ENCODE measurements at places on chromosomes 5 and 9. TPM values are rescaled to one million over a fixed set of nuclear protein-coding genes. Genes with fewer than 3 reads are reported as not detected.

The FSD1L gene
- 1.7 TPM for total RNA-seq

The RASEF gene
- total RNA-seq = 9.1 TPM

The LCNL1 gene
- total RNA-seq = 0.19 TPM

The C9orf43 gene
- 0.79 TPM for total RNA-seq

The C8G gene
- total RNA-seq = not detected

The TMC1 gene
- 1.1 TPM for total RNA-seq

The CYSRT1 gene
- 301 TPM for total RNA-seq

The TSSK1B gene
- 0.12 TPM for total RNA-seq

DNA sequence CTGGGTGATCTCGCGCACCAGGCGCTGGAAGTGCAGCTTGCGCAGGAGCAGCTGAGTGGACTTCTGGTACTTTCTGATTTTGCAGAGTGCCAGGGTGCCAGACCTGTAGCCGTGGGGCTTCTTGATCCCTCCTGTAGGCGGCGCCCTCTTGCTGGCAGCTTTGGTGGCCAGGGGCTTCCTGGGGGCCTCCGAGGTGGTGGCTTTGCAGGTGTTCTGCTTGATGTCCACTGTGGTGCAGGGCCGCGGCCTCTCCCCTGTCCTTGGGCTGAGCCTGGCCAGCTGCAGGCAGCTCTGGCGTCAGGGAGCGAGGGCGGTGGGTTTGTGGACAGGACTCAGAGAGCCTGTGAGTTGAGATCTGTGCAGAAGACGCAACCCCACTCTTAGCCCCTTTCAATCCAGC is 36.1 kb downstream of the TAF11L14 start:
- no peaks in the 10 kb centered on the region for H3K27me3 ChIP-seq
- H3K27ac ChIP-seq = no peak overlapping the region
- H3K4me3 ChIP-seq = no peak overlapping the region
- no peaks in the 10 kb centered on the region for H3K36me3 ChIP-seq
- no peak for DNase-seq

DNA sequence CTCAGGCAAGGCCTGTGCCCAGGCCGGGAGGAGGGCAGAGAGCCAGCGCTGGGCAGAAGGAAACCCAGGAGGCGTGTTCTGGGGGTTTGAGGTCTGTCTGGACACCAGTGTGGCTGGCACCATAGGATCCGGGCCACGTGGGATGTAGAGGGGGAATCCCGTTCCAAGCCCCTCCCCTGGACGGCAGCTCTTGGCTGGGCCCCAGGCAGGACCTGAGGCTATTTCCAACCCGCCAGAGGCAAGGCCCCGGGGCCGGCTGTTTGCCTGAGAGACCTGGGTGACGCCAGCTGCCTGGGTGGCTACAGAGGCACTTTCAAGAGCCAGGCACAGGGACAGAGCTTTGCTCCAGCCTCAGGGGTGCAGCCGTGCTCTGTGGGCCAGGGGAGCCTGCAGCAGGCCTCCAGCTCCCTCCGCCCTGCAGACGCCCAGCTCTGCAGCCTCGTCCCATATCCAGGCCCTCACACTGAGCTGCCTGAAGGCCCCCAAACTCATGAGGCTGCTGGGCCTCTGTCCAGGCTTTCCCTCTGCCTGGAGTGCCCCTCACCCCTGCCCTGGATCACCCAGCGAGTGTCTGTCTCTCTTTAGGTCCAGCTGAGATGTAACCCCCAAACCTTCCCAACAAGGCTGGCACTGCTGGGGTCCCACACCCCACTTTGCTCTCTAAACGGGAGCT is 56.6 kb upstream of the EGFL7 start:
- no peak overlapping the region for H3K27ac ChIP-seq
- DNase-seq = no peak
- H3K27me3 ChIP-seq = no peaks in the 10 kb centered on the region
- peaks cover 62% of the 10 kb centered on the region for H3K4me1 ChIP-seq
- no peaks in the 10 kb centered on the region for H3K36me3 ChIP-seq

- H3K4me3 ChIP-seq = no peak overlapping the region
- no peaks in the 10 kb centered on the region for H3K36me3 ChIP-seq
- no peak overlapping the region for H3K27ac ChIP-seq
Measured at GRCh38 chr5:109558364-109558763, 131.4 kb upstream of the MAN2A1 start.

DNA sequence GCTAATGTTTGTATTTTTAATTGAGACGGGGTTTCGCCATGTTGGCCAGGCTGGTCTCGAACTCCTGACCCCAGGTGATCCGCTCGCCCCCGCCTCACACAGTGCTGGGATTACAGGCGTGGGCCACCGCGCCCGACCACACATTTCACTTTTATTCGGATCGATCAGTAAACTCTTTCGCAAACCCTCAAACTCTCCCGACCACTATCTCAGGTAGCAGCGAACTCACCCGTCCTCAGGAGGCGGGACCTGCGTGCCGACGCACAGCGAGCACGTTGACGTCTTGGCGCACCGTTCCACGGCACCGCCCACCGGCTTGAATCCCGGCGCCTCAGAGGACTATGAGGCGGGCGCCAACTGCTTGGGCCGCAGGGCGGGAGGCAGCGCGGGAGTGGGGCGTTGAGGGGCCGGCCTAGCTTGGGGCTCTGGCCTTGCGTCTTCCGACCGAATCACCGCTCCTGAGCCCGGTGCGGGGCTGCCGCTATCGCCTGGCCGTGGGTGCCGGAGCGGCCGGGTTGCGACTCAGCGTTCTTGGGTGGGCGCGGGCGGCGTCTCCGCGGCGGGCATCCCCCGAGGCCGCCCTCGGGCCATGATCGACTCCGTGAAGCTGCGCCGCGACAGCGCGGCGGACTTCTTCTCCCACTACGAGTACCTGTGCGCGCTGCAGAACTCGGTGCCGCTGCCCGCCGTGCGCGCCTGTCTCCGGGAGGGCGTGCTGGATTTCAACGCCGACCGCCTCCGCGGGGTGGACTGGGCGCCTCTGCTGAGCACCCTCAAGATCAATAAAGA is at the start of gene CEP78:
Gene CEP78, plus strand, starts transcription at position 314 of the 789 bp plus-strand sequence. Its CDS starts 276 bp downstream, at position 590.
- peak within 1 kb of the TSS; percentile 77 for H3K4me3 ChIP-seq
- peak within 1 kb of the TSS; percentile 88 for H3K27ac ChIP-seq
- H3K27me3 ChIP-seq = no peaks in the 10 kb centered on the region

DNA sequence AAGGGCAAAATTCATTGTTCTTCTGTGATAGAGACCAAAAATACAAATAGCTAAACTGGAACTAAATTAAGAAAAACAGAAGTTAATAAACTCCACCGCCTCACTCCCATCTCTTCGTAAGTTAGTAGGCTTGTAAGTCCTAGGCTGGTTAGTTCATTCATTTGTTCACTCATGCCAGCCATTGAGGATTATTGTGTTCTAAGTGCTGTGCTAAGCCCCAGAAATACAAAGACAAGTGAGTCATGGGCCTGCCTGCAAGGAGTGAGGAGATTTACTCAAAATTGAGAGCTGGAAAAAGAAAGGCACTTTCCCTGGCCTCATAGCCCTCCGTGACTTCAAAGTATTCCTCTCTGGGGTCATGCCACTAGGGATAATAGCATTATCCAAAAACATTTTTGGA is 8.5 kb downstream of the DOCK8 start:
- H3K27me3 ChIP-seq = no peaks in the 10 kb centered on the region
- peaks cover 39% of the 10 kb centered on the region for H3K4me1 ChIP-seq
- no peak for DNase-seq
- no peak overlapping the region for H3K4me3 ChIP-seq

DNA sequence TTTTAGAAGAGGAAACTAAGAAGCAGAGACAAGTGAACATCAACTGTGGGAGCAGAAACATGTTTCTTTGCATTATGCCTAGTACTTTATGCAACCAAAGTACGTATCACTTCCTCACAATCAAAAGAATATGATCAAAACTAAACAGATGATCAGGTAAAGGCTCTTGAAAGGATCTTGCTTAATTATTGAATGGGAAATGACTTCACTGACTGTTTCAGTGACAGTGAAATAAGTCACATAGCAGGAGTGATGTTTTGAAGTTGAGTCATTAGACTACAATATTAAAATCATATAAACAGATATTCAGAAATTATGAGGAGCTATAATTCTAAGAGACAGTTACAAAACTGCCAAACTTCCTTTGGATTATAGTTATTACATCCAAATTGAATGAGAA is 527.3 kb downstream of the MTRR start:
- no peaks in the 10 kb centered on the region for H3K27me3 ChIP-seq
- no peaks in the 10 kb centered on the region for H3K36me3 ChIP-seq
- no peak for DNase-seq

- no peaks in the 10 kb centered on the region for H3K27me3 ChIP-seq
- peaks cover 15% of the 10 kb centered on the region for H3K36me3 ChIP-seq
- peak within 1 kb of the TSS; percentile 94 for H3K27ac ChIP-seq
- peak within 1 kb of the TSS; percentile 88 for H3K4me3 ChIP-seq
- H3K4me1 ChIP-seq = peaks cover 18% of the 10 kb centered on the region
- DNase-seq = no peak
Measured at GRCh38 chr5:177599731-177600507, at the start of gene B4GALT7. B4GALT7 (plus strand) TSS chr5:177600132; CDS start chr5:177600211, 79 bp downstream.

- DNase-seq = no peak
- no peak overlapping the region for H3K27ac ChIP-seq
Measured at GRCh38 chr5:157343842-157344790, 78.2 kb downstream of the CYFIP2 start.

- no peaks in the 10 kb centered on the region for H3K4me1 ChIP-seq
- no peak overlapping the region for H3K27ac ChIP-seq
- peaks cover 21% of the 10 kb centered on the region for H3K36me3 ChIP-seq
- H3K4me3 ChIP-seq = no peak overlapping the region
- H3K27me3 ChIP-seq = no peaks in the 10 kb centered on the region
Measured at GRCh38 chr5:128144491-128144890, 60.9 kb downstream of the SLC12A2 start.

DNA sequence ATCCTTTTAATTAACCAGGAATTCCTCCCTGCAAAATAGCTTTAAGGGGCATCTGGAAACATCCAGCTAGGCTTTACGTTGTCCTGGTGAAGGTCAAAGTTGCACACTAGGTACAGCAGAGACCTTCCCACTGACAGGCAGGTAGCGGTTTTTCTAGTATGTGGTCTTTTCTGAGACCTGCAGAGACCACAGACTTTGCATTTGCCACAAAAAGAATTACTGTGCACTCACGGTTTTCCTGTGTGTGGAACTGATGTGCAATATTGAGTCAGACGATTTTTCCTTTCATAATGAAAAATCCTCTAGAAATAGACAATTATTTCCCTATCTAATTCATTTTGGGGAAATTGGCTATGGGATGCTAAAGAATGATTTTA is 417.0 kb upstream of the ADAMTSL1 start:
- no peaks in the 10 kb centered on the region for H3K4me1 ChIP-seq
- no peak overlapping the region for H3K4me3 ChIP-seq
- no peaks in the 10 kb centered on the region for H3K27me3 ChIP-seq
- no peak overlapping the region for H3K27ac ChIP-seq

- H3K27ac ChIP-seq = no peak overlapping the region
- H3K4me1 ChIP-seq = no peaks in the 10 kb centered on the region
- DNase-seq = no peak
- no peak overlapping the region for H3K4me3 ChIP-seq
Measured at GRCh38 chr5:158761161-158761560, 338.6 kb downstream of the EBF1 start.

DNA sequence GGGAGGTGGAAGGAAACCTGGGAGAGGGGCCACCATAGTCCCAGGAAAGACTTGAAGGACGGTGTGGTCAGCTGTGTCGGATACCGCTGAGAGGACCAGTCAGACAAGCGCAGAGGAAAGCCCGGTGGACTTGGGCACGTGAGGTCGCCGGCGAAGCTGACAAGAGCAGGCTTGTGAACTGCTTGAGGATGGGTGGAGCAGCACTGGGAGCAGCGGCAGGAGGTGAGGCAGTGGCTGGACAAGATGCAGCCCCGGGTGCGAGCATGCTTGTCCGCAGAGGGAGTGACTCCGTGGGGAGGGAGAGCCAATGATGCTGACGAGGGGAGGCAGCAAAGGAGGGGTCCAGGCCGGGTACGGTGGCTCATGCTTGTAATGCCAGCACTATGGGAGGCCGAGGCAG is 18.3 kb upstream of the CD74 start:
- no peaks in the 10 kb centered on the region for H3K36me3 ChIP-seq
- no peak overlapping the region for H3K4me3 ChIP-seq
- no peak for DNase-seq
- no peaks in the 10 kb centered on the region for H3K27me3 ChIP-seq
- H3K4me1 ChIP-seq = peaks cover 5% of the 10 kb centered on the region

DNA sequence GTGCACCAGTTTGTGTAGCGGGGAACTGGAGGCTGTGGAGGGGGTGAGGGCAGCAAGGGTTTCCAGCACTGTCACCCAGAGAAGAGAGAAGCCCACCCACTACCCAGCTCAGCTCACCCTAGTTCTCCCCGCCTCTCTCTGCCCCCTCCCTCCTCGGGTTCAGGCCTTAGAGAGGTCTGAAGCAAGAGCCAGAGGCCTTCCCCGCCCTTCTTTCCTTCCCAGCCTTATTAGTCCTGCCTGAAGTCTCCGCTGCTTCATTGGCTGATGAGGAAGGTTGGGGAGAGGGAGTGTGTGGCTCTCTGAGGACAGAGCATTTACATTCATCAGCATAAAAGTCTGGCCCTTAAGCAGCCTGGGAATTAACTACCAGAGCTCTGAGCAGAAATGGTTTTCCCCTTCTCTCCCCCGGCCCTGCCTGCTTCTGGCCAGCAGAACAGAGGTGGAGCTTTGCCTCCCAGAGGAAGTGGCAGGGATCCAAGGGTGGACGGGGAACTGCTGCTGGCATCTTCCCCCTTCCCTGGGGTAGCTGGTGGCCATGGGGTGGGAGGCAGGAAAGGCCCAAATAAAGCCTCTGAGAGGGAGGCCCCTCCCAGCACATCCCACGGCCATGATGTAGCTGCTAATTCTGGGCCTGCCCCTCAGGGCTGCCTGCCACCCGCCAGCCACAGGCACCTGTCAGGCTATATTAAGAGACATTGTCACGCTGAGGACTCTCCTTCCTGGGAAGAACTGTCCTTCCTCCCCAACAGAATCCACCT is 4.1 kb downstream of the DNAJB5 start:
- no peaks in the 10 kb centered on the region for H3K27me3 ChIP-seq
- H3K27ac ChIP-seq = peak overlapping the region; percentile 89

- H3K27ac ChIP-seq = no peak overlapping the region
- no peaks in the 10 kb centered on the region for H3K36me3 ChIP-seq
- H3K27me3 ChIP-seq = no peaks in the 10 kb centered on the region
- no peak for DNase-seq
- no peaks in the 10 kb centered on the region for H3K4me1 ChIP-seq
Measured at GRCh38 chr9:20753761-20754160, 69.7 kb downstream of the FOCAD start.

All from esophagus squamous epithelium (tissue), 5 donors.